ENCODE measurements at places on chromosomes 6 and 20.

DNA sequence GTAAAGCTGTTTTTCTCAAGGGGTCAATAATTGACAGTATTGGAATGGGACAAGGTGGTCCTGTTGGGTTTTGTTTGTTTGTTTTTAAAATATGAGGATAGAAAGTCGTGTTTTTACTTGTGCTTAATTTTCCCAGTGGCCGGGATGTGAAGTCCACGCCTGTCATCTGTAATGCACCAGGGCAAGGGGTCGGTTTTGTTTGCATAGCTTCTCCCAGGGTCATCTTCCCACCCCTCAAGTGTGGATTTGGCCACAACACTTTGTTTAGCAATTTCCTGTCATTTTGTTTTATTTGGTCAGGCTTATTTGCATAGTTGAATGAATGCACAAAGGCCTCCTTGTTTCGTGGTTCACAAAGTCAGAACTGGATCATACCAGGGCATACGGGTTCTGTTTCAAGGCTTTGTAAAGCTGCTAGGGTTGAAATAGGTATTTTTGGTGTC lies 29.8 kb downstream of the SYNJ2 start:
- no peak for DNase-seq

- DNase-seq: no peak
Observed at GRCh38 chr6:92723390-92723931, 695.9 kb downstream of the EPHA7 start.

GRCh38 chr6:16168858-16169257 lies 40.0 kb downstream of the MYLIP start:
- DNase-seq: no peak

DNA sequence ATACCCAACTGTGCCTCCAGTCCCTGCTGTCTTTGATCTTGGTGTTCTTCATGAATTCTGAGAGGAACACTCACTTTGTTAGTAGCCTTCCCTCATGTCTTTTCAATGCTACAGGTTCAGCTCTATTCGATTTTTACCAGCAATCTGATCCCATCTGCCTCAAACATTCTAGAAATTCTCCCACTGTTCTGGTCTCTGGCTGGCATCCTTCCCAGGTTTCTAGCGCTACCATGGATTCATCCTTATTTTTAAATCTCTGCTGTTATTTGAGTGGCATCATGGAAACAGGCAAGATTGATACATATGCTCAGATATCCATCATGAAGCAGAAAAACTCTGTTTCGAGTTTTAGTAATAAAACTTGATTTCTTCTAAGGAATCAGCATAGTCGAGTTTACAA lies 94.8 kb downstream of the GRM1 start:
- no peak for DNase-seq

- no peak for DNase-seq
Observed at GRCh38 chr20:21781446-21782075, 76.1 kb downstream of the PAX1 start.

- no peak for DNase-seq
Observed at GRCh38 chr6:56517155-56517745, 125.4 kb downstream of the DST start.

GRCh38 chr20:36126836-36127527 lies 27.6 kb upstream of the EPB41L1 start:
- DNase-seq: no peak

GRCh38 chr6:5942591-5942990 lies 64.1 kb downstream of the NRN1 start:
- DNase-seq: no peak

GRCh38 chr6:35036828-35037663 lies 104.1 kb downstream of the TCP11 start:
- no peak for DNase-seq

GRCh38 chr6:33279257-33279695 lies 2.4 kb downstream of the B3GALT4 start:
- DNase-seq: no peak

DNA sequence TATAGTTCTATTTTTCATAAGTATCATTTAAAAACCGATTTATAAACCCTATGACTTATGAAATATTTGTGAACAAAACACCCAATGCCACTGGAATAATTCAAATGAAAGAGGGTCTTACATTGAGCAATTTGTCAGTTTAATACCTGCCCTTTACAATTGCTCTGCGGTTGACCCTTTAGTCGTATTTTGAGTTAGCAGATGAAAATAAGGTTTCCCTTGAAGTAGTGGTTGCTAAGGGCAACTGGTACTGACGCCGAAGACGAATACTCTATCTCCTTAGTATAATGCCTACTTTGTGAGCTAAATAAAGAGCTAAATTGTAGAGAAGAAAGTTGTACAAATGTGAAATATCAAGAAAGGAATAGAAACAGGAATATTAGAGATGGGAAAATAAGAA lies 69.4 kb downstream of the KCNQ5 start:
- DNase-seq: no peak

GRCh38 chr6:168078943-168079405 lies at the start of gene FRMD1:
TSS of gene FRMD1 (minus strand) at chr6:168079212. CDS start at chr6:168079094, 118 bp downstream.
- no peak for DNase-seq

DNA sequence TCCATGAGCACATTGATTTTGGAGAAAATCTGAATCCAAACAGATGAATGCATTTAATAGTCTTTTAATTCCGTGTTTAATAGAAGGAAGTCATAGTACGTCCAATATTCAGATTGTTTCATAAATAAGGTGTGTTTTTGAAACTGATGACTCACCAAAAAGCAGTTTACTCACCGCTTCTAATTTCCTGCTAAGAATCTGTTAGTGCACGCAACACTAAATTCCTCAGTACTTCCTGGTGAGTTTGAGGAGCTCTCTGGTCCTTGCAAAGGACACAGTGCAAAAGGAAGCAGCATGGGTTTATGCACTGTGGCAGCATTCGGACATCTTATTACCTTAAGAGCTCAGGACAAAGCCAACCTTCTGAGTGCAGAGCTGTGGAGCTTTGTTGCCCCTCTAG lies 2.3 kb upstream of the ADGRF1 start:
- DNase-seq: no peak

- no peak for DNase-seq
Observed at GRCh38 chr6:12386816-12387215, 96.7 kb downstream of the EDN1 start.

GRCh38 chr6:13327691-13328075 lies 654 bp downstream of the TBC1D7 start:
- no peak for DNase-seq

DNA sequence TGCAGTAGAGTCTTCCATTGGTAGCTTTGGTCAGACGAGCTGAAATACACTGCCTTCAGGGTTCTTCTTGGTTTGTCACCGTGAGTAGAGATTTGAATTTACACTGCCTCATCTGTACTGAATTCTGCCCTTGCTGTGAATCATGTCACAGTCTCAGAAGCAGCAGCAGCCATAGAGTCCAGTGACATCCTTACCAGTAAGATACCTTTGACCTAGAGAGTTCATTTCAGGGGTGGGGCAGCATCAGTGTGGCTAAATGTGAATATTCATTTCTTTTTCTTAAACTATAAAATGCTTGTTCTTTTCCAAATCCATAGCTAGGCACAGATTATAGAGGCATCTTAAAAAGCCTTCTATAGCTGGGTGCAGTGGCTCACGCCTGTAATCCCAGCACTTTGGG lies 150.8 kb upstream of the AKAP12 start:
- DNase-seq: no peak

DNA sequence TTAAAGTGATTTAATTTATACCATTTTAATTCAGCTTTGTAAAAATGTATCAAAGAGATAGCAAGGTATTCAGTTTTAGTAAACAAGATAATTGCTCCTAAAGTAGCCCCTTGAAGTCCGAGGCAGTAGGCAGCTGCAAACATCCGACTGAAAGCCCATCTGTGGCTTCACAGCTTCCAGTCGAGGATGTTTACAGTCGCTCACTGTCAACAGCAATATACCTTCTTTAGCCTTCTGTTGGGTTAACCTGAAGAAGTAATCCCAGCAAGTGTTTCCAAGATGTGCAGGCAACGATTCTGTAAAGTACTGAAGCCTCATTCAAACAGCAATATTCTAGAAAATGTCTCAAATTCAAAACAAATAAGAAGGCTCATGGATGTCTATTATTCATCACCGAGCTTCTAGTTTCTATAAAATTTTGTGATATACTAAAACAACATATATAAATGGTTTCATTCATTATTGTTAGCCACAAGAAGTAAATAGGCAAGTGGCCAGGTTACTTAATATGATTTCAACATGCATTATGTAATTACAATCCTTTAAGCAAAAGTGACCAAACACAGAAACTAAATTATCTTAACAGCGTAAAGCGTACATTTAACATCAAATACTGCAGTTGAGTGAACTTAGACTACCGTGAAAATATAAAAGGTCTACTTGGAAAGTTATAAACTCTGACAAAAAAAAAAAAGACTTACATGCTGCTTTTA lies 115.0 kb downstream of the OGFRL1 start:
- DNase-seq: no peak

DNA sequence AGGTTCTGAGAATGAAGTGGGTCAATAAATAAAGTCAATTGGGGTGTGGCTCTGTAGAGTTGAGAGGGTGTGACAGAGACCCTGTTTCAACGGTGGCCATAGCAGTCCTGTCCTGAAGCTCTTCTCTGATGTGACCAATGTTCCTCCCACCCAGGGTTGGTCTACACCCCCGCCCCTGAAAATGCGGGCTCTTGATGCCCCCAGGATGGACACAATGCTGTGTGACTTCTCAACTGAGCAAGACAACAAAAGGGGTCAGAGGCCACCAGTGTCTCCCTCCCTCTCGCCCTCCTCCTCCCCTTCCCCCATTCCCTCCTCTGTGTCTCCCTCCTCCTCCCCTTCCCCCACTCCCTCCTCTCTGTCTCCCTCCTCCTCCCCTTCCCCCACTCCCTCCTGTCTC lies 41.7 kb upstream of the NXT1 start:
- DNase-seq: no peak

DNA sequence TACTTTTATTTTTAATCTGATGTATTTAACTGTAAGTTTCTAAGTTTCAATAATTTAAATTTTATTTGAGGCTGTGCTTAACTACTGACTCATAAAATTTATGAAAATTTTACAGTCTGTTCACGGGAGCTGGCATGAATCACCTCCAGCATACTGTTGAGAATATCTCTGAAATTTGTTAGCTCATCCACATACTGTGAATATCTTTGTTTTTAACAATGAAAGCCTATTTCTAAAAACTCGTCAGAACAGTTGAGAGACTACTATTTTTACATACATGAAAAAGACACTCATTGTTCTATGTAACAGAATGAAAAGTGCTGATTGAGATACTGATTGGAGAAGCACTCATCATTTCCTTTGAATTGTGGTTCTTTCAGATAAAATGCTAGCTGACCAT lies 749.3 kb downstream of the TENT5A start:
- no peak for DNase-seq

- DNase-seq: no peak
Observed at GRCh38 chr20:13744352-13744751, 40.4 kb downstream of the ESF1 start.

- no peak for DNase-seq
Observed at GRCh38 chr6:111211411-111212030, 124.2 kb downstream of the SLC16A10 start.

GRCh38 chr20:44087051-44087856 lies 99.7 kb downstream of the JPH2 start:
- no peak for DNase-seq

DNA sequence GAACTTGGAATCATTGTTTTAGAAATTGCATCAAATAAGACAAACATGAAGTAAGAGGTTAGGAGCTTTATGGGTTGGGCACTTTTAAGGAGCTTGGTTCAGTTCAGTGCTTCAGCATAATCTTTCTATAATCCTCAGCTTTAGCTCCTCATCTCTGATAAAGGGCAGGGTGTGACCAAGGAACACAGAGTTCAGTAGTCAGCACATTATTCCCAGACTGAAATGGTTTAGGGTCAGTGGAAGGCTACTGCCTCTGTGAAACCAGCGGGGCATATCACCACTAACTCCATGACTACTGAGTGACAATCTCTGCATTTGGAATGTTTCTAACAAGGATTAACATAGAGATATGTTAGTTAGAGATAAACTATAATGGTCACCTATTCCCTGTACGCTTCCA lies 36.9 kb downstream of the CRYBG1 start:
- DNase-seq: no peak

DNA sequence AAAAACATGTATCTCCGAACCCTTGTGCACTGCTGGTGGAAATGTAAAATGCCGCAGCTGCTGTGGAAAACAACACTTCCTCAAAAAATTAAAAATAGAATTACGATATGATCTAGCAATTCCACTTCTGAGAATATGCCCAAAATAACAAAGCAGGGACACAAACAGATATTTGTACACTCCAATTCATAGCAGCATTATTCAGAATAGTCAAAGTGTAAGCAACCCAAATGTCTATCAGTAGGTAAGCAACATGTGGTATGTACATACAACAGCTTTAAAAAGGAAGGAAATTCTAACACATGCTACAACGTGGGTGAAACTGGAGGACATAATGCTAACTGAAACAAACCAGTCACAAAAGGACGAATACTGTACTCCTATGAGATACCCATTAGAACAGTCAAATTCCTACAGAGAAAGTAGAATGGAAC lies 5.7 kb upstream of the RAB5IF start:
- DNase-seq: no peak

- no peak for DNase-seq
Observed at GRCh38 chr6:37822851-37823682, 3.5 kb downstream of the ZFAND3 start.

GRCh38 chr6:102549221-102549874 lies 1155.8 kb downstream of the GRIK2 start:
- no peak for DNase-seq

DNA sequence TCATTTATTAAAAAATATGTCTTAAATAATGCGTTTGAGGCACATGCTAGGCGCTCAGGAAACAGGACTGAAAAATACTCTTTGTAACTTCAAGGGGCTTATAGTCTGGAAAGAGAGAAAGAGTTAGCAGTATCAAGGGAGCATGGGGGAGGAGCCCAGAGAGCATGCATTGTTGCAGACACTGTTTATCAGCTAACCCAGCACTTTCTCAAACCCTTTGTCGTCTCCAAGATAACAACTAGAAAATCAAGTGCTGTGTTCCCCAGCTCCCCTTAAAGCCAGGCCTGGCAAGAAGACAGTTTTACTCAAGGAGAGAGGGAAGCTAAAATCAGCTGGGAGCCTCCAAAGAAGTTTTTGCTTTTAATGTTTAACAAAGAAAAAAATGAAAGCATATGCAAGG lies 98.4 kb downstream of the PERP start:
- DNase-seq: no peak

DNA sequence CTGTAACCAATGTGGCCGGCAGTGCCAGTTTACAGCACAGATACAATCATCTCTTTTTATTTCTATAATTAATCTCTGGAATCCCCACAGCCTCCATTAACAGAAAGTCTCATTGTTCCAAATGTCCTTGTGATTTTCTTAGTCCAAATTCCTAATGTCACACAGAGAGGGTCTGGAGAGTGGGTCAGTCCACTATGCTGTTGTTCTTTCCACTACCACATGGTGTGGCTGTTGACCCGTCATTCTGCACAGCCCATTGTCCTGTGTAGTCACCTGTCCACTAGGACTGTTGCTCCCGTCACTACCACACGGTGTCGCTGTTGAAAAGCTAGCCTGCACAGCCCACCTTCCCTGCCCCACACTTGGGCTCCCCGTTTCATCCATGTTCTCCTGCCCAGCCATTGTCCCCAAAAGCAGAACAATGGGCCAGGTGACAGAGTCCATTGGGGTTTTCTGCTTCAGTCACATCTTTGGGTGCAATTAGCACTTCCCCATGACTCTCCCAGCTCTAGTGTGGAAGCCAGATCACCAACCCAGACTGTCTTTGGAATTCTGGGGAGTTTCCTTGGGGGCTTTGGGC lies 8.6 kb upstream of the LBP start:
- no peak for DNase-seq

All from esophagus squamous epithelium (tissue), 5 donors.